Liver (tissue), 10 donors: ENCODE measurements at places on chromosomes 13 and 19. TPM values are rescaled to one million over a fixed set of nuclear protein-coding genes. Genes with fewer than 3 reads are reported as not detected.

CEACAM20 gene
- 0.25 TPM for total RNA-seq

DNA sequence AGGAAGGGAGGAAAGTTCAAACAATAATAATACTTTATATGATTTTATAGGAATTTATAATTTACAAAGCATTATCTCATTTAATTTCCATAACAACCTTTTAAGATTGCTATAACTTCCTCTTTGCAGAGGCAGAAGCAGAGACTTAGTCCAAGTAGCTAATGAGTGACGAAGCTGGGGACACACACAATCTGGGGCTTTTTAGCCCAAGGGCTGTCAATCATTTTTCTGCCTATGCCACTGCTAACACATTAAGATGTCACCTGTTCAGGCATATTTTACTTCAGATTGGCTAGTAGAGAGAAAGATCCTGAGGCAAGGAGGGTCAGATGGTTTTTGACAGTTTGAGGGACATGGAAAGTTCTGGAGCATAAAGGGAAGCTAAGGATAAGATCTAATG lies 12.6 kb downstream of the SCEL start:
- DNase-seq: no peak

DNA sequence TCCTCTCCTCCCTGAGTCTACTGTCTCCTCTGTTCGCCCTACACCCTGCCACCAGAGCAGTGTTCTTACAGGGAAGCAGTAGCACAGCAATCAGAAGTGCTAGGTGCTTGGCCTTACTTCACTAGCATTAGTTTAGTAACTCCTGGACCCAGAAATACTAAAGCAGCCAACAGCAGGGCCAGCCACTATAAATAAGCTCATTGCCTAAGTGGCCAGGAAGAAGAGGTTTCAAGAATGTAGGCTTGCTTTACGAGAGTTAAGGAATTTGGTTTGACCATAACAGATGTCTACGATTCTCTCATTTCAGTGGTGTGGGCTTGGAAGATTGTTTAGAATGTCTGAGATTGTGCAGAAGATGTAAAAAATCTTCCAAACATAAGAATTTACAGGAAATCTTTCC lies 103.3 kb downstream of the ZAR1L start:
- no peak for DNase-seq

DNA sequence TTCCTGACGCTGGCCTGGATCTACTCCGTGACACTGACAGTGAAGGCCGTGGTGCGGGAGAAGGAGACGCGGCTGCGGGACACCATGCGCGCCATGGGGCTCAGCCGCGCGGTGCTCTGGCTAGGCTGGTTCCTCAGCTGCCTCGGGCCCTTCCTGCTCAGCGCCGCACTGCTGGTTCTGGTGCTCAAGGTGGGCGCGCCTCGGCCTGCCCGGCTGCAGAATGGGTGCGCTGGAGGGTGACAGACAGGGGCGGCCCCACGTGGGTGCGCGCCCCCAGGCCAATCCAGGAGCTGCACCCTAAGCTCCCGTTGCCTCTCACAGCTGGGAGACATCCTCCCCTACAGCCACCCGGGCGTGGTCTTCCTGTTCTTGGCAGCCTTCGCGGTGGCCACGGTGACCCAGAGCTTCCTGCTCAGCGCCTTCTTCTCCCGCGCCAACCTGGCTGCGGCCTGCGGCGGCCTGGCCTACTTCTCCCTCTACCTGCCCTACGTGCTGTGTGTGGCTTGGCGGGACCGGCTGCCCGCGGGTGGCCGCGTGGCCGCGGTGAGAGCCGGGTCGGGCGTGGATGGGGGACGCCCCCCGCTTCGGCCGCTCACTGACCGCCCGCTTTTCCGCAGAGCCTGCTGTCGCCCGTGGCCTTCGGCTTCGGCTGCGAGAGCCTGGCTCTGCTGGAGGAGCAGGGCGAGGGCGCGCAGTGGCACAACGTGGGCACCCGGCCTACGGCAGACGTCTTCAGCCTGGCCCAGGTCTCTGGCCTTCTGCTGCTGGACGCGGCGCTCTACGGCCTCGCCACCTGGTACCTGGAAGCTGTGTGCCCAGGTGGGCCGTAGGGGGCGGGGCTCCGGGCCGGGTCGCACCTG lies 7.2 kb downstream of the ABCA7 start:
- DNase-seq: no peak

DHDH gene
- not detected for total RNA-seq

DNA sequence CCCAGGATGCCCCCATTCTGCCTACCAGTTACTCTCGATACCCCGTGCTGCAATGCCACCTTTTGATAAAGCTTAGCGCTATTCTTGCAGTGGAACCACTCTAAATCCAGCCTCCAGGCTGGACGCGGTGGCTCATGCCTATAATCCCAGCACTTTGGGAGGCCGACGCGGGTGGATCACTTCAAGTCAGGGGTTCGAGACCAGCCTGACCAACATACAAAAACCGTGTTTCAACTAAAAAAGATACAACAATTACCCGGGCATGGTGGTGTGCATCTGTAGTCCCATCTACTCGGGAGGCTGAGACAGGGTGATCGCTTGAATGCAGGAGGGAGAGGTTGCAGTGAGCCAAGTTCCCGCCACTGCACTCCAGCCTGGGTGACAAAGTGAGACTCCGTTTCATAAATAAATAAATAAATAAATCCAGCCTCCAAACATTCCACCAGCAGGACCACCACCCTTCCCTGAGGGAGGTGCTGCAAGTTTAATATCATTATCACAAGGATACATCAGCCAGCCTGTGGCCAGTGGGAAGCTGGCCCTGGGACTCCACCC lies 27.7 kb downstream of the CYP2B6 start:
- no peak for DNase-seq

GRCh38 chr19:6101291-6101825 lies 8.9 kb downstream of the RFX2 start:
- DNase-seq: no peak

- DNase-seq: no peak
Observed at GRCh38 chr13:39107561-39107960, 69.3 kb downstream of the NHLRC3 start.

TGFBR3L gene
- total RNA-seq: 2.5 TPM

FSD1 gene
- not detected for total RNA-seq

KRTDAP gene
- not detected for total RNA-seq

- no peak for DNase-seq
Observed at GRCh38 chr13:19882231-19882630, 18.8 kb upstream of the ZMYM5 start.

DNA sequence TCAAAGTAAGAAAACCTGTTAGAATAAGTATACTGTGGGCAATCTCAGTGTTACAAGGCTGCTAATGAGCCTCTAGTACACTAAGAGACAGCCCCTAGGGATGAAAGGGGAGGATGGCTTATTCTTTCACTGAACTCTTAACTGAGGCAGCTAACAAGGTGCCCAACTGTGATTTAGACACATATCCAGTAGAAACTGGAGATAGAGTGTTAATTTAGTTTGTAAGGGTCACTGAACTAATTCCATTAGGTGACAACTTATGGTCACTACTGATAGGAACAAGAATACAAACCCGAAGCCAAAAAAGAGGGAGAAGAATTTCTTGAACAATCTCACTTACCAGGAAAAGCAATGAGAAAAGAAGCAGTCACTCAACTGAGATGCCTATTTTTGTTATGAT lies 1010.6 kb downstream of the PCDH9 start:
- no peak for DNase-seq

ZNF555 gene
- total RNA-seq: 2.8 TPM

GRCh38 chr13:60303166-60303565 lies 93.9 kb upstream of the TDRD3 start:
- no peak for DNase-seq

DNA sequence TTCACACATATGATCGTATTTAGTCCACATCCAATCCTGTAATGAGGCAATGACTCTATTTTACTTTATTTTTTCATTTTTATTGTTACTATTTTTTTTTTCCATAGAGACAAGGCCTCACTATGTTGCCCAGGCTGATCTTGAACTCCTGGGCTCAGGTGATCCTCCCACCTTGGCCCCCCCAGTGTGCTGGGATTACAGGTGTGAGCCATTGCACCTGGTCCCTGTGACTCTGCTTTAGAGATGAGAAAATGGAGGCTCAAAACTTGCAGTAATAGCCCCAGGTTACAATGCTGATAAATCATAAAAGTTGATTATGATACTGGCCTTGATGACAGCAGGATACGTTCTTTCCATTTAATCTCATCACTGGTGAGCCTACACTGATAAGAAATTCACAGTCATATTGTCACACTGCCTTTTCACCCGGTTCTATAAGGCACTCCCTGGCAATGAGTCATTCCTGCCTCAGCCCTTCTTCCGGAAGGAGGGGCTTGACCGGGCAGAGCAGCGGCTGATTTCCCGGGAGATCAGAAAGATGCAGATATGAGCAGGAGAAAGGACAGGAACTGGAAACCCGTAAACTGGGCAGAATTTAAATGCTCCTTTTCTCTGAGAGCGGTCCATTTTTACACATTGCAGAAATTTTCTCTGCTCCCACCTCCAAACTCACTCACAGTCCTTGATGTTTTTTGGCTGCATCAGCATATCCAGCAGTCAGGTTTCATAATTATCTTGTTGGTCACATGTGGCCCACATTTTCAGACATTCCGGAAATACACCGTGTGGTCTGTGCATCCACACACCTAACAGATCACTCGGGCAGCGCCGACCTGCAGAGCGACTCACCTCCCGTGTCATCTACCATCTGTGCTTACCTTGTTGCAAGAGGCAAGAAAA lies 616.4 kb downstream of the EFNB2 start:
- DNase-seq: no peak

DNA sequence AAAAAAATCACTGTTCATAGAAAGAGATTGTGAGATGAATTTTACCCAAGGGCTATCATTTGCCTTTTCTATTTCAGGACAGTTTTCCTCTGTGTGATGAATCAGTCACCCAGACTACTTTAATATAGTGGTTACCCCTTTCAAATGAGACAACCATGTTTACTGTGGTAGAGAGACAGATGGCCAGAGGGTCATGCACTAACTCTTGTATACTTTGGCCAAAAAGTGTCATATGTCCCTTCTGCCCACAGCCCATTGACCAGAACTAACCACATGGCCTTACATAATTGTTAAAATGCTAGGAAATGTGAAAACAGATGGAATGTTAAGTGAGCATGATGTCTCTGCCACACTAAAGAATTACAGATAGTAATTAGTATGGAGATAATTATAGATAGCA lies 498.7 kb downstream of the DACH1 start:
- DNase-seq: no peak

DNA sequence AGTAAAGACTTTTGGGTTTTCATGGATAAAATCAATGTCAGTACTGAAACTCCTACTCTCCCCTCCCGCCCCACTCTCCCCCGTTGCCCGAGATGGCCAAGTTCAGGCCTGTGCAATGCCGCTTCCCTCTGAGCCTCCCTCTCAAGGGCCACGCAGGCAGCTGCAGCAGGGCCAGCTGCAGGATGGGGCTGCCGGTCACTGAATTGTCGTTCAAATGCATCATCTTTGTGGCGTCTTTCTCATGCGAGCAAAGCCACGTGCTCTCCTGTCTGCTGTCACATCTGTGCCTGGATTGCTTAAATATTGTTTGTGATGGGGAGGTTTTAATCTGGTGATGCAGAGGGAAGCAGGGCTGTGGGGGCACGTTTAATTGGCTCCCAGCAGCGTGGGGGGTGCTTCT lies 26.6 kb downstream of the SHISA2 start:
- no peak for DNase-seq

- no peak for DNase-seq
Observed at GRCh38 chr13:39575641-39576238, 27.3 kb downstream of the LHFPL6 start.

- no peak for DNase-seq
Observed at GRCh38 chr19:10431943-10432735, 11.8 kb downstream of the PDE4A start.

GRCh38 chr19:17847538-17848366 lies at the start of gene JAK3:
JAK3 (minus strand) TSS chr19:17847982; CDS start chr19:17844417, 3,565 bp downstream.
- DNase-seq: peak; percentile 46

GRCh38 chr13:40179445-40180281 lies 486.8 kb downstream of the FOXO1 start:
- no peak for DNase-seq

CCNA1 gene
- total RNA-seq: 0.08 TPM

DNA sequence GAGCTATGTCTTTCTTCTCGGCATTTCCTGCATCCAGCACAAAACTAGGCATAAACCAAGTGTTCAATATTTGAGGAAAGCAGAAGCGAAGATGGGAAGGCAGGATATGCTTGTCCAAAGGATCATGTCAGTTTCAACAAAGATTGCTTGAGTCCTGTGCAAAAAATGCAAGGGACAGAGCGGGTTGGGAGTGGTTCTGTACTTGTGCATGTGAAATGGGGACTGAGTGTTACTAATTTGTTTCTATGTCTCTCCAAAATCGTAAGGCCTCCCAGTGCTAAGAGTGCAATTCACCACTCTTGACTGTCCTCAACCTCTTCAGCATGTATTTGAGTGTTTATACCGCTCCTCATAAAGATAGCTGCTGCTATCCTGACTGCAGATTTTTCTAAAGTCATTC lies 166.2 kb downstream of the DLEU7 start:
- no peak for DNase-seq
